ENCODE measurements at places on chromosomes 3 and 15.
A peak's percentile ranks its signal among the peaks of the same experiment; 100 is the strongest.

DNA sequence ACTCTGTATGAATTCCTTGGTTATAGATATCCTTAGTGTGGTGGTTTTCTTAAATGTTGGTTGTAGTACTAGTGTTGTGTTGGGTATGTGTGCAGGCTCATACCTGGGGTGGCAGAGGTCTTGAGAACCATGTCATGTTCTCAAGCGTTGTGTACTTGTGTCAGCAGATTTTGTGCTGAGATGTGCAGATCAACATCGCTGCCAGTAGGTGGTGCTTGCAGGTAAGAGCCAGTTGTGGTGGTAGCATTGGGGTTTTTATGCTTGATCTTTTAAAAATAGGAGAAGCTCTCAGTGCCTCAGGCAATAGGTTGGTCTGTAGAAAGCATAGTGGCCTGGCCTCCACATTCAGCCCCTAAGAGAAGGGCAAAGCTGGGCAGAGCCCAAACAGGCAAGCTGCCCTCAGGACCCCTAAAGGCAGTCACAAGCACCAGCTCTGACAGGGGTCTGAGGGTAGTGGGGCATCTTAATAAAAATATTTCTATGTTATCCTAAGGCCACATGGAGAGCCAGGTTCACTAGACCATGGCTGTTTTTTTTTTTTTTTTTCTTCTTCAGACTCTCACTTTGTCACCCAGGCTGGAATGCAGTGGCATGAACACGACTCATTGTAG lies 164.0 kb downstream of the IL20RB start:
- peak; percentile 39 for DNase-seq

- DNase-seq = no peak
Observed at GRCh38 chr3:25751725-25752124, 31.5 kb downstream of the NGLY1 start.

- no peak for DNase-seq
Observed at GRCh38 chr15:82808634-82809041, 790 bp upstream of the WHAMM start.

DNA sequence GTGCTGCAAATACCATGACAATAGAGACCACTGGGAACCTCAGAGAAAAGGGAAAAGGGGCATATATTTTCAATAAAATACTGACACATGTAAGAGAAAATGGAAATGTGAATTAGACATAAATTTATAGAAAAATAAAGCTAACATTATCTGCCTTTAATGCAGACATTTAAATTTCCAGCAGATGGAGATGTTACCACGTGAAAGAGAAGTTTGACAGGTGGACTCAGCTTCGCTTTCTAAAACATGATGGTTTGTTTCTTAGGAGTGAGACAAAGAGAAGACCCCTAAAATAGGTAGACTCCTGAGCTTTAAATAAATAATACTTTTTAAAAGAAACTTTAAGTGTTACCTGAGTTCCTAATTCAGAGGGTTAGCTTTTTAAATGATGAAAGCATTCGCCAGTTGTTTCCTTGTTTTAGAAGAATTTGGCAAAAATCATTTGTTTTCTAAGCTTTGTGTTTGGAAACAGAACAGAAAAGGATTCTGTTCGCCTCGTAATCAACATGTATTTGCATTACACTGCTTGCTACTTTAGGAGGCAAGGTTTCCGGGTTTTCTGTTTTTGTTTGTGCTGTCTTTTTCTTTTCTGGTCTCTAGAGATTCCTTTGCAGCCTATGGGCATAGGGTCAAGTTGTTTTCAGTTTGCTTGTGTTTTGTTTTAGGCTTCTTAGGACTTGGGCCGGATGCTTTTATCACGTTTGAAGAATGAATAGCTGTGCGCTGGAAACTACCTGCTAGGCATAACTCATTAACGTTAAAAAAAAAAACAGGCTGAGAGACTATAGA lies 271.4 kb downstream of the THSD4 start:
- no peak for DNase-seq

DNA sequence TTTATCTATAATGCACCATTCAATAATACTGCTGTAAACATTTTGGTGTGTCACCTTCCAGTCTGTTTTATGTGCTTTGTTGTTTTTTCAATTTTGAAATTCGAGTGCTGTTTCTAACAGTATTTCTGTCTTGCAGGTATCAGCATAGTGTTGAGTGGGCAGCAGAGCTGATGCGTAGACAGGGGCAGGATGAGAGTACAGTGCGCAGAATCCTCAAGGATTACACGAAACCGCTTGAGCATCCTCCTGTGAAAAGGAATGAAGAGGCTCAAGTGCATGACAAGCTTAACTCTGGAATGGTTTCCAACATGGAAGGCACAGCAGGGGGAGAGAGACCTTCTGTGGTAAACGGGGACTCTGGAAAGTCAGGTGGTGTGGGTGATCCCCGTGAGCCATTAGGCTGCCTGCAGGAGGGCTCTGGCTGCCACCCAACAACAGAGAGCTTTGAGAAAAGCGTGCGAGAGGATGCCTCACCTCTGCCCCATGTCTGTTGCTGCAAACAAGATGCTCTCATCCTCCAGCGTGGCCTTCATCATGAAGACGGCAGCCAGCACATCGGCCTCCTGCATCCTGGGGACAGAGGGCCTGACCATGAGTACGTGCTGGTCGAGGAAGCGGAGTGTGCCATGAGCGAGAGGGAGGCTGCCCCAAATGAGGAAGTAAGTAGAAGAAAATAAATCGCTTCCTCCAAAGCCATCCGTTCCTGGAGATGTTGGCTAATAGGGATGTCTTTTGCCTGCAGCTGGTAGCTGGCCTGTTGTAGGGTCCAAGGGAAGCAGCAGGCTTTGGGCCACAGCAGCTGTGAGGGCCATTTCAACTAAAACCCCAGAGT lies 19.1 kb downstream of the TSEN2 start:
- DNase-seq = no peak
